Activated T-cell treated with anti-CD3 and anti-CD28 coated beads, Interleukin-2, amount 50 U/mL, for 1 hour (primary cell): ENCODE measurements at places on chromosomes 4 and X.

GRCh38 chr4:10185518-10186227 lies 69.1 kb upstream of the WDR1 start:
- DNase-seq = no peak

- no peak for DNase-seq
Measured at GRCh38 chr4:93775551-93775950, 53.0 kb upstream of the ATOH1 start.

DNA sequence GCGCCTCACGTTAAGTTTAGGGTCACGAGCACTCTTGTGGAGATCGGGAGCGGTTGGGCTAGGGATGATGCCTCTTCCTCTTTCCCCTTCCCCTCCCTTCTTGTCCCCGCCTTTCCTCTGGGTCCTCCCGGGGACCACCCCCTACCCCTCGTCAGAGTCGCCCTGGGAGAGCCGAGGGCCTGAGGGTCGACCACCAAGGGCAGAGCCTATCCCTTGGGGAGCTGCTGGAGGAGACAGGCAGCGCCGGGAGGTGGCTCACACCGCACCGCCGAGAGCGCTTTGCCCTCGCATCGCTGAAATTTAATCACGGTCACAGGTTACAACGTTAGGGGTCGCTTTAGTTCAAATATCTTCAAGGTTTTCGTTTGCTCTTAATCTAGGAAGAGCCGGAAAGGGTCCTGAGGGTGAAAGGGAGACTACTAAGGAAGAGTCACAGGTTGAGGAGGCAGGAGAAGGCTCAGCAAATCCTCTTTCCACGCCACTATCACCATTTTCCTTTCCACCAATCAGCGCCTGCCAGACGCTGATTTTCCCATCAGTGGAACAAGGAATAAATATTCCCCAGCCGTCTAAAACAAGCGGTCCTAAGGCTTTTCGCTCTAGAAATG lies 528 bp upstream of the SNCA start:
- DNase-seq = peak; percentile 23

DNA sequence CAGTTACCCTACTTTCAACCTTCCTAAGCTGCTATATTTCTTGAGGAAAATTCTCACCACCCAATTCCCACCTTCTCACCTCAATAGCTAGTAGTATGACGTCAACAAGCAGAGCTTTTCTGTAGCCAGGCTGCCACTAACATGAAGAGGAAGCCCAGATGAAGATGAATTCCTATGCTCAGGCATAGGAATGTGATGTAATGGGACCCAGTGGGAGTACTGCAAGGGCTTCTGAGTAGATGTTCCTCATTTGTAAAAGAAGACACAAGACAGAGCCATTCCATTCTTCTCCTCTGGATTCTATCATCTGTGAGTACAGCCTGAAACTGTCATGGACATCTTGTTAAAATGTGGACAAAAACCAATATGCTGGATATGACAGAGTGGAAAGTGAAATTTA lies 81.6 kb upstream of the KLF3 start:
- DNase-seq = no peak

DNA sequence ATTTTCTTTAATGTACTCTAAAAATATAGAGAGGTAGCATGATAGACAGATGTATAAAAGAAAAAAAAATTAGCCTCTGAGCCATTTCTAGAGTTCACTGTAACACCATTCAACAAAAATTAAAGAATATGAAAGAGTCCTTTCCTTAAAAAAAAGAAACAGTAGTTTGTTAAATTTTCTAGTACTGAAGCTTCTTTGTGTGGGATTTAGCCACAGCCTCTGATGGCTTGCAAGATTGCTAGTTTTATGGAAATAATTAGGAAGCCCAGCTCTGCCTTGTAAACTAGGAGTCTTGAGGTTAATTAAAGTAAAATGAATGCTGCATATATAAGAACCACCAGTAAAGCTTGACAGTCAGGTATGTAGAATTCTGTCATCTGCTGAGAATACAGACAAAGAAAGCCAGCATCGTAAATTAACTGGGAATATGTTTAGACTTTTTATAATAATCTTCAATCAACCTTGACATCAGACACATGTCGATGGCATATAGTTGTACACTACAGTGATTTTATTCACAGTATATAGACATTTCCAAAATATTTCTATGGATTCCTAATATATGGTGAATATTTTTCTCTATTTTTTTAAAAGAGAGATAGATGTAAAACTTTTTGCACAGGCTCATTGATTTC lies 44.8 kb upstream of the NEIL3 start:
- DNase-seq = no peak

GRCh38 chr4:151860561-151861093 lies 99.8 kb upstream of the GATB start:
- DNase-seq = no peak

GRCh38 chr4:148057516-148057915 lies 325.6 kb downstream of the ARHGAP10 start:
- no peak for DNase-seq

- DNase-seq = no peak
Measured at GRCh38 chrX:46582966-46583365, 9.4 kb downstream of the CHST7 start.

GRCh38 chr4:102780476-102781144 lies 19.8 kb upstream of the MANBA start:
- no peak for DNase-seq

- DNase-seq = no peak
Measured at GRCh38 chrX:9903146-9903545, 64.0 kb upstream of the CLDN34 start.

GRCh38 chr4:41120297-41121217 lies 93.8 kb downstream of the APBB2 start:
- no peak for DNase-seq

GRCh38 chr4:77881460-77882295 lies 19.0 kb downstream of the MRPL1 start:
- DNase-seq = no peak

GRCh38 chr4:151675411-151675971 lies 85.3 kb downstream of the GATB start:
- DNase-seq = no peak

DNA sequence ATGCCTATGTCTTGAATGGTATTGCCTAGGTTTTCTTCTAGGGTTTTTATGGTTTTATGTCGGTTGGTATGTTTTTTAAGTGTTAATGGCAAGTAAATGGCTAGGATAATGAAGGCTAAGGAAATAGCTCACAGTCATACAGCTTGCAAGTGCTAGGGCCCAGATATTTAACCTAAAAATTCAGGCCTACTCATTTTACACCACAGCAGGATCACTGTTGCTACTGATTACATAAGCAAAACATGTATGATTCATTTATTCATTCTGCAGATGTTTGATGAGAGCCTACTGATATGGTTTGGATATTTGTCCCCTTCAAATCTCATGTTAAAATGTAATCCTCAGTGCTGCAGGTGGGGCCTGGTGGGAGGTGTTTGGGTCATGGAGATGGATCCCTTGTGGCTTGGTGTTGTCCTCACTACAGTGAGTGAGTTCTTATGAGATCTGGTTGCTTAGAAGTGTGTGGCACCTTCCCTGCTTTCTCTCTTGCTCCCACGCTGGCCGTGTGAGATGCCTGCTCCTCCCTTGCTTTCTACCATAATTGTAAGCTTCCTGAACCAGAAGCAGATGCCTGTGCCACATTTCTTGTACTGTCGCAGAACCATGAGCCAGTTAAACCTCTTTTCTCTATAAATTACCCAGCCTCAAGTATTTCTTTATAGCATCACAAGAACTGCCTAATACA lies 175.5 kb downstream of the MAPK10 start:
- DNase-seq = no peak

DNA sequence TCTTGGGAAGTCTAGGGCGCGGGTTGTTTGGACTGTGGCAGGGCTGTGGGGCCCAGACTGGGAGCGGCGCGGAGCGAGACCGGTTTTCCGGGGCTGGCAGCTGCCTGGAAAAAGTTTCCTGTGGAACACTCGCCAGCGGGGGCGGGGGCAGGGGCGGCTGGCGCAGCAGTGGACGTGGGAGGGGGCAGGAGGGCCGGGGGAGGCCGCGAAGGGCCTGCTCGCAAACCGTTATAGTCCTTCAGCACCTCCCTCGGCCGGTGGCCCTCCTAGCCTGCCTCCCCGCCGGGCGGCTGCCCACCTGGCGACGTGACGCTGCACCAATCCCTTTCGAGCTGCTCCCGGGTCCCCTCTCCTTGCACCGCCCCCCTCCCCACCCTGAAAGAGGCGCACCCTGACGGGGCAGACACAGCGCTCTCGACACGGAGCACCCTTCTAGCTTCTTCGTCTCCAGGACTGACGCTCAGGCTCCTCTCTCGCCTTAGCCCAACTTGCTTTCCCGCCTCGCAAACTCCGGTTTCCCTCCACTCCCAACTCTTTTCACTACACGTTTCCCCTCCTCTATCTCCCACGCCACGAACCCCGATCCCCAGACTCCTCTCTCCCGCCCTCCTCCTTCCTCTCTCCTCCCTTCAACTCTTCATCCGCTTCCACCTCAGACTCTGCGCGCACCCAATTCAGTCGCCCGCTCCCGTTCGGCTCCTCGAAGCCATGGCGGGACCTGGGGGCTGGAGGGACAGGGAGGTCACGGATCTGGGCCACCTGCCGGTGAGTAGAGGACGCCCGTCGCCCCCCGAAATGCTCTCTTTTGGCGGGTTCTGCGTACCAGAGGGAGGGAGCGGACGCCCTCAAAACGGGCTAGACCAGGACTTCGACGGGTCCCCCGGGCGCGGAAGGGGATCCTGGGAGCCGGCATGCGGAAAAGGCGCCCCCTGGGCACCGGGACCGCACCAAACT lies at the start of gene NRK:
TSS of gene NRK (plus strand) at position 402 of the 954 bp plus-strand sequence. CDS start at position 709, 307 bp downstream.
- DNase-seq = no peak

DNA sequence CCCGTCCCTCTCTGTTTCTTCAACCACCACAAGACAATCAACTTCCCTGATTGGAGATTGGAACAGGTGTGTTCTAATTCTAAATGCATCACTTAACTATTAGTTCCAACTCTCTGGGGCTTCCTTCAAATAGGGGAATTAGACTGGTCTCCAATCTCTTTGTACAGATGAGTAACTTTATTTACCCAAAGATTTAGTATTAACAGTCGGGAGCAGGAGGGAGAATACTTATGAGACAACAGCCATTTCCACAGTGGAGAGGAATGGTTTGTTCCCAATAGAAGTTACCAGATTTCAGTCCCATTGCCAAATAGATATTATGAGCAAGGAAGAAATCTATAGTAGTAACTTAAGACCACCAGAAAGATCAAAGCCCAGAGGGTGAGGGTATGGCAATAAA lies 46.2 kb downstream of the CASK start:
- DNase-seq = no peak

DNA sequence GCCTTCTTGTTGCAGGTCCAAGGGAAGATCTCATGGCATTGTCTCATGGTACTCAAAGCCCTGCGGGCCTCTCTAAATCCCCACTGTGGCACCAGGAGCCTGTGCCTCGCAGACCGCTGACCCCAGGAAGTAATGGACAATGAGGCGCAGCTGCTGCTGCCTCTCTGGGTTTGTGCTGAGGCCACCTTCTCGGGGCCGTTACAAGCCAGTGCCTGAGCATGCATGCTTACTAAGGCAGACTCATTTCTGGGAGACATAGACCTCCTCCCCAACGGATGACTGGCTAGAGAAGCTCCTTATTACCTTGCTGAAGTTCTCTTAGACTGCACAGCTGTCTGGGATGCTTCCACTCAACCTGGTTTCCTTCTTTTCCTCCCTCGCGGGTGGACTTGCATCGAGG lies 1.3 kb downstream of the BDH2 start:
- DNase-seq = no peak

GRCh38 chrX:131917588-131917987 lies 105.5 kb upstream of the STK26 start:
- DNase-seq = no peak

GRCh38 chrX:67692246-67692645 lies 148.4 kb downstream of the AR start:
- no peak for DNase-seq

GRCh38 chr4:156615066-156615531 lies 356.5 kb downstream of the PDGFC start:
- no peak for DNase-seq

DNA sequence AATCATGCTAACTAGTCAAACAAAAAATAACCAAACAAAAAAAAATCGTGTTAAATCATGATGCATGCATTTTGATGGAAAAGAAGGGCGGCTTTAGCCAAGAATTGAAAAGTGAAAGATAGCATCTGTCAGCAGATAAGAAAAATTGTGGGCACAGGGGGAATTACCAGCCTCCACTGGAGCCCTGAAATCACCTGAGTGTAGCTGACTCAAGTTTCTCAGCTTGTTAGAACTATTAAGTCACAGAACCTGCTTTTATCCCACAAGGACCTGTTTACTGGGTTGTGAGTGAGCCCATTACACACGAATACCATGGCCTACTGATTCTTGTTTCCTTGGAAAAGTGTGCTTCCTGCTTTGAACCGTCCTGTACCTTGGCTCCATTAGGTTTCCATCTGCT lies 85.2 kb downstream of the COX18 start:
- no peak for DNase-seq

DNA sequence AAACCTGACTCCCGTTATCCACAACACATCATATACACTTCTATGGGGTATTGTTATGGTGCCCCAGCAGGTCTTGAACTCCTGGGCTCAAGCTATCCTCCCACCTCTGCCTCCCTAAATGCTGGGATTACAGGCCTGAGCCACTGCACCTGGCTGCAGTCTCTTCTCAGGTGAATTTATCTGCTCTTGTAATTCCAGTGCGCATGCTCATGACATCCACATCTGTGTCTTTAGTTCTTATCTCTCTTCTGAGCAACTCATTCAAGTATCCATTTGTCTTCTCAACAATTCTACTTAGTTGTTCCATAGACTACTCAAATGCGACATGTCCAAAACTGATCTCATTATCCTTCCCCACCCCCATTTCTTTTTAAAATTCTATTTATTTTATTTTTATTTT lies 20.5 kb upstream of the MID2 start:
- DNase-seq = no peak

DNA sequence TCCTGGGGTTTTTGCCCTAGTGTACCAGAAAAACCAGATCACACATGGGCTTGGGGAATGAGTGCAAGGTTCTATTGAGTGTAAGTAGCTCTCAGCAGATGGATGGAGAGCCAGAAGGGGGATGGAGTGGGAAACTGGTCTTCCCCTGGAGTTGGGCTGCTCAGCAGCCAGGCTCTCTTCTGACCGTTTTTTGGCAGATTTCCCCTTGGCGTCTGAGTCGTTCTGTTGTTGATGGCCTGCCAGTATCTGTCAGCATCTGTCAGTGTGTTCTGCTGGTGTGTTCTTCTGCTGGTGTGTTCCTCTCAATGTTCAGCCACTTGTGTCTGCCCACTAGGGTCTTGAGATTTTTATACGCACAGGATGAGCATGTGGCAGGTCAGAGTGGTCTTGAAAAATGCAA lies 633.9 kb upstream of the CPEB2 start:
- DNase-seq = no peak

DNA sequence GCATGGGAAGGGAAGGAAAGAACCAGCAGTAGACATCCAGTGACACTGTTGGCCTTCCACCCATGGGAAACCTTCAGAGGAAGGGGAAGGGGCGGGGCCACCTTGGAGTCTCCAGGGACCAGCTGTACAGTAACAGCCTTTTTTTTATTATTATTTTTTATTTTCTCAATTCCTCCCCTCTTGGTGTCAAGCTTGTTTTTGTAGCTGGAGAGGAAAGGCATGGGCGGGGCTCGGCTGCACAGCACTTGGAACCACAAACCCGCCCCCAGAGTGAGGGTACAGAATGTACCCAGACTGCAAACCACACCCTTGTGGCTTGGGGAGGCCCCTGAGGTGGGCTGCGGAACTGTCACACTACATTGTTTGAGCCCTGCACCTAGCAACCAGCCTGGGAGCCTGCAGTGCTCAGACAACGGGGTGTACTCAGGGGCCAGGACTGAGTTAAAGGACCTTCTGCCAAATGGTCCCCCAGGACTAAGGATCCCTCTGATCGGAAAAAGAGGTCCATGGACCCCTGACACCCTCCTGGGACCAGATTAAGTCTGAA lies 45.7 kb downstream of the PRPS1 start:
- DNase-seq = peak; percentile 86

- no peak for DNase-seq
Measured at GRCh38 chr4:131609039-131609438, 1540.1 kb upstream of the PCDH10 start.
